ENCODE measurements at places on chromosomes 1 and 21.
A peak's percentile ranks its signal among the peaks of the same experiment; 100 is the strongest.

- no peak for DNase-seq
These were observed 4.6 kb upstream of the NAXE start for GRCh38 chr1:156586892-156587477.

DNA sequence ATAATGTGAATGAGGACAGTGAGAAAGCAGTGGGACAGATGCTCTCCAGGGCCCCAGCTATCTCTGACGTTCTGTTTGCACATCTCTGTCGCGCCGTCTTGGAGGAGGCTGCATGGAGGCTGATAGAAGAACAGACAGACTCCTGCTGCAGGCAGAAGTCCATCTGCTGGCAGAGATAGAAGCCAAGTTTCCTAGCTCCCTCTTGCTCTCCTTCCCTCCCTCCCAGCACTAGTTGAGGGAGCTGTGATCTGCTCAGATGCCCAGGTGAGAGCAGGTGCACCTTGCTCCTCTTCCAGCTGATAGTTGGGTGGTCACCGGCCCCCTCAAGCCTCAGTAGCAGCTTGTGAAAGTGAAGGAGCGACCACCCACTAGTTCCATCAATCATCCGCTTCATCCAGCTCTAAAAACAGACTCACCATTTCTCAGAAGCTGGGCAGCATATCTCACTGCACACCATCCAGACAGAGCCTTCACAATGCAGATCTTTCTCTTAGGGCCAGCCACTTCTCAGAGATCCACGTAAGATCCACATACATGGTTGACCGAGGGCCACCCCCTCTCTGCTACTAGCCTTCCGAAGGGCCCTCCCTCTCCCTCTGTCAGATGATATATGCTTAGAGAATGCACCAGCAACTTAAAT, 12.9 kb downstream of the LRRN2 start:
- no peak for DNase-seq

DNA sequence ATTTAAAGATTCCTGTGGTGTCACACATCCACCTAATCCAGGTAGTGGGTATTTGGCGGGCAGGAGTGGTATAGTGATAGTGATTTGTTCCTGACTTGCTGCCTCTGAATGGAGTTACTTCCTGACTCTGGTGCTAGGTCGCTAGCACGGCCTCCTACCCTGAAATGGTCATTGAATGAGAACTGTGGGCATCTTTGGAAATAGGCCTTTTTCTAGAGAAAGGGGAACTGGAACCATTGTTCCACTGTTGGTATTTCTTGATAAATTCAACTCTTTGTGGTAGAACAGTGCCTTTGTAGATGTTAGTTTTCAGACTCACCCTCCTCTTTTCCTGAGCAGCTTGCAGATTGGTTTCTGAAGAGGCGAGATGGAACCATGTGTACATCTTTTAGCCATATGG, 1.5 kb downstream of the QSOX1 start:
- no peak for DNase-seq

DNA sequence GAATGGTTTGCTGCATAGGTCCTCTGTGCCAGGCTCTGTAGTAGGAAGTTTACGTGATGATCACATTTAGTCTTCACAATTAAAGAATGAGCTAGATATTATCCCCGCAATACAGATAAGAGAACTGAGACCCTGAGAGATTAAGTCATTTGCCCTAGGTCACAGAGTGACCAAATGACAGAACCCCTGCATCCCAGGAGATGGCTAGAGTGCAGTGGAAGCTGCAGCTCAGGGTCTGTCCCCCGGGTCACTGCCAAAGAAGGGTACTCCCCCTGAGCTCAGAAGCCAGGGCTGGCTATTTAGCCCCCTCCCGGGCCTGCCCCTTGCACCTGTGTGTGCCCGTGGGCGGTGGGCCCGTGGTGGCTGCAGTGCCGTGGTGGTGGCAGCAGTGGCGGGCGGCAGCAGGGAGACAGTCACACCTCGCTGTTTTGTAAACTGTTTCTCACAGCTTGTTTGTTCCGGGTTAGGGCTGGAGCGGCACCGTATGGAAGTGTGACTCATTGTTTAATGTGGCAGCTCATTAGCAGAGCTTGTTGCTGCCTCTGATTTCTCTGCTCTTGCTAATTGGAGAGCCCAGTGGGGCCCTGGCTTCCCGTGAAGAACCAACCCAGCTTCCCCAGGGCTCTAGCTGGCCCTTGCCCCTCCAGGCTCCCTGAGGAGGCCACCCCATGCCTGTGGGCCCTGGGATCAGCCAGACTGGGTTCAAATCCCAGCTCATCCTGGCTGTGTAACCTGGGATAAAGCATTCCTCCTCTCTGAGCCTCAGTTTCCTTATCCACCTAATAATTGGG, 19.3 kb upstream of the FOXO6 start:
- DNase-seq: peak; percentile 77
